ENCODE measurements at places on chromosomes 1 and 21. TPM values are rescaled to one million over a fixed set of nuclear protein-coding genes. Genes with fewer than 3 reads are reported as not detected.

Gene SEC16B
- 0.19 TPM for total RNA-seq

GRCh38 chr21:36096398-36097290 lies 26.8 kb downstream of the CBR1 start:
- no peak for DNase-seq

- no peak for DNase-seq
Observed at GRCh38 chr1:68624233-68624632, 127.4 kb upstream of the DEPDC1 start.

Gene B3GALT5
- not detected for total RNA-seq

Gene IGSF21
- total RNA-seq, result not detected

Gene FCRL6
- total RNA-seq, result not detected

Gene BARHL2
- 0.11 TPM for total RNA-seq

Gene UBL4B
- total RNA-seq, result not detected

DNA sequence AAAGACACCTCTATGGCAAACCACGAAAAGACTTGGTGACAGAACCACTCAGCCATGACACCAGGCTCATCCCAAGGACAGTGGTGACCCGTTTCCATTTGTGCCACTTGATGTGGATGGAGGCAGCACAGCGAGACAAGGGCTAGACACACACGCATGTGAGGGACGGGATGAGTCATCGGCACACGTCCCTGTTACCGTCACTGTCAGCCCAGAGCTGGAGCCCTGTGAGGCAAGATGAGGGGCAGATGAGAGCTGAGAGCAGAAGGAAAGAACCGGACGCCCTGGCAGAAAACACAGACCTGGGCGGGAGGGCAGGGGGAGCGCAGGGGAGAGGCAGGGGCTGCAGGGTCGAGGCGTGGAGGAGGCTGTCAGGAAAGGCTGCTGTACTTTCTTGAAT lies 57.8 kb downstream of the SIK1 start:
- DNase-seq, result peak; percentile 61

DNA sequence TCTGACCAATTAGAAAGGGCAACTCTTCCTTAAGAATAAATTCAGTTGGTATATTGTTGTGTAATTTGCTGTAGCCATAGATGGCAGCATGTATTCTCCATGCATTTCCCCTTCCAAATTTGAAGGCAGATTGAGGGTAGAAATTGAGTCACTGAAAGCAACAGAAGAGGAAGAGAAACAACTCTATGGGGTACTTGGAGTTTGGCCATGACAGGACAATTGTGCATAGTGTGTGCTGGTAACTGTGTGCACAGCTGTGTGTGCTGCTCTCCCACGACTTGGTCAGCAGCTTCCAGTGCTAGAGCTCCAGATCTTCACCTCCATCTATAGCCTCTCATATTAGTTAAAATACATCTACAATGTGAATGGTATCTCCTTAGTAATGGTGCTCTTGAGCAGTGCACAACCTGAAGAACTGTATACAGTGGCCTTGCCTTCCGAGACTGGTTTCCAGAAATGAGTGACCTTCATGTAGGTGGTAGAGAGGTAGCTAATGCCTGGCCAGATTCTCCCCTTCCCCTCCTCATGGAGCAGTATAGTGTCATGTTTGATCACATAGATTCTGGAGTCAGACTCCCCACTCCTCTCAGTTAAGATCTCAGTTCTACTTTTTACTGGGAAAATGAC lies 882 bp upstream of the FCAMR start:
- DNase-seq, result no peak

- no peak for DNase-seq
Observed at GRCh38 chr21:37593740-37594471, 227.3 kb downstream of the DYRK1A start.

DNA sequence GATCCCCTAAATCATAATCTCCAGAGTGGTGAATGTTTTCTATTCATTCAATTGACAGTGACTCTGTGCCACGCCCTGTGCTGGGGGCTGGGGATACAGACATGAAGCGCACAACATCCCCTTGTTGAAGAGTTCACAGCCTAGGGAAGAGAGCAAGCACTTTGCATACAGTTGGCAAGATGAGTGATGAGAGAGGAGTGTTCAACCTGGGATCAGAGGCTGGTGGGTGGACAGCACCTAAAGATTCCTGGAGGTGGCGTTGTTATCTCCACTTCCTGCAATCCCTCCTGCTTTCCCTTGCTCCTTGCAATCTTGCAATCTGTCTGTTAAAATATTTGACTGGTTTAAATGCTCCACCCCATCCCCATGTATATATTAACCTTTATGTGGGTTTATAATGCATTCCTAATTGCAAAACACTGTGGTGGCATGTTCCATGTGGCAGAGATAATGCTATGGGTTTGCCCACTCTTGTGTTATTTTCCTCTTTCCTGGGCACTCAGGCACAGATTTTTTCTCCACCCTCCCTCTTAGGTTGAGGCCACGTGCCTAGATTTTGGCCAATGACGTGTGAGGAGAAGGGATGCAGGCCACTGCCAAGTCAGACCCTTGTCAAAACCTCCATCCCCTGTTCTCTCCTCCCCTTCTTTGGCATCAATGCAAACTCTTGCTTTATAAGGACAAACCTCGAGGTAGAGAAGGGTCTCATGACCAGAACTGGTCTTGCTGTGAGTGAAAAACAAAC lies 36.2 kb upstream of the GADD45A start:
- DNase-seq, result peak; percentile 16

- DNase-seq, result no peak
Observed at GRCh38 chr1:69070660-69071373, 496.9 kb upstream of the LRRC7 start.
